Choroid plexus epithelial cell (primary cell): ENCODE measurements at places on chromosomes 3 and 15.

DNA sequence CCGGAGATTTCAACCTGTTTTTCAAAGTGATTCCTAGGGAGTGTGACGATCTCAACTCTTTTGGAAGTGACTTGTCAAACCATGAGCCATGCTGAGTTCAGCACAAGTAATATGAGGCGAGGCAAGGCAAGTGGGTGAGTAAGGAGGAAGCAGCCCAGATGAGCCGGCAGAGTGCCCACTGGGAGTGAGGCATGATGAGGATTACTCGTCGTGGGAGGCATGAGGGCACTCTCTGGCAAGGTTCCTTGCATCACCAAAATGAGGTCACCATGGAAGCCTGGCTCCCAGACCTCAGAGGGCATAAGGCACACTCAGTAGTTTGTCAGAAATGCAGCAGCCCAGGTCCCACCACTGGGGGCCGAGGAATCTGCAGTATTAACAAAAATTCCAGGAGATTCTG, 636.1 kb downstream of the MAGI1 start:
- peak; percentile 67 for DNase-seq

DNA sequence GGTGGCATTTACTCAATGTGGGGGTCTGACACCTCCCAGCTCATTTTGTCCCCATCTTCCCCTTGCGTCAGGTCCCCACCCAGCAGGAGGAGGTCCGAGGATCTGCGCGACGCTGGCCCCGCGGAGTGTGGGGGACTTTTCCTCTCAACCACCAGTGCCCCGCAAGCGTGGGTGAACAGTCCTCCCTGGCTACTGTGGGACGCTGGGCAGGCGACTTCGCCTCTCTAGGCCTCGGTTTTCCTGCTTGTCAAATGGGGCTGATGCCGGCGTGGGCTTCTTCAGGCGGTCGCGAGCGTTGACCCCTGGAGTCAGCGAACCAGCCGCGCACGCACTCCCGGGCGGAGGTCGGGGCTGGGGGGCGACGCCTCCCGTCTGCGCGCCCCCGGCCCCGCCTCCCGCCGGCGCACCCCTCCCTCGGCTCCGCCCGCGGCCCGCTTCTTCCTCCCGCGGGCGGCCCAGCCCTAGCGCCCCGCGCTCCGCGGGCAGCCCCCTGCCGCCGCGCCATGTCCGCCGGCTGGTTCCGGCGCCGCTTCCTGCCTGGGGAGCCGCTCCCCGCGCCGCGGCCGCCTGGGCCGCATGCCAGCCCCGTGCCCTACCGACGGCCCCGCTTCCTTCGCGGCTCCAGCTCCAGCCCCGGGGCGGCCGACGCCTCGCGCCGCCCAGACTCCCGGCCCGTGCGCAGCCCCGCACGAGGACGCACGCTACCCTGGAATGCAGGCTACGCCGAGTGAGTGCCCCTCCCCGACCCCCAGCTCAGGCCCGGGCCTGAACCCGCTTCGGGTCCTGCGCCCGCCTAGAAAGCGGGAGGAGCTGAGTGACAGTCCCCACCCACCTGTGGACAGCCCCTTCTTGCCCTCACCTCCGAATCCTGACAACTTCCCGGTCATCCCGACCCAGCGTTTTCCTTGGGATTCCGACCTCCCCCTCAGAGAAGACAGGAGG, at the start of gene PPM1M:
PPM1M (plus strand) TSS at position 438 of the 942 bp plus-strand sequence; CDS start at position 504, 66 bp downstream.
- DNase-seq = peak; percentile 50

GRCh38 chr3:54188176-54188791, 65.9 kb downstream of the CACNA2D3 start:
- DNase-seq = peak; percentile 61

- no peak for DNase-seq
Observed at GRCh38 chr3:183227586-183227985, 25.5 kb upstream of the B3GNT5 start.

DNA sequence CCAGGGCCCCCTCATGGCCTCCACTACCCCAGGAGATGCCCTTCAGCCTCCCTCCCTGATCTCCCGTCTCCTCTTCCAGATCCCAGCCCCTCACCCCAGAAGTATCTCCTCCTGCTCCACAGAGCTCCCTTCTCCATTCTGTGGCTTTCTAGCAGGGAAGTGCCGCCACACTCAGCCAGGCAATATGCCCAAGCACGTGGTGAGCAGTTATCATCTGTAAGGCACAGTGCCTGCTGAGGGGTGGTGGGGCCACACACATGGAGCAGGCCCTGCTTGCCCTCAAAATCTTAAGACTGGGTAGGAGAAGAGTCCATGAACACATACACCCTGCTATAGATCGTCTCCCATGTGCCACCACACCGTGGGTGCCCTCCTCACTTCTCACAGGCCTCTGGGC, 2.4 kb upstream of the PHGR1 start:
- no peak for DNase-seq
